Uterus (tissue), 4 donors: ENCODE measurements at places on chromosomes 2 and 18. TPM values are rescaled to one million over a fixed set of nuclear protein-coding genes. Genes with fewer than 3 reads are reported as not detected.

The ALPP gene
- not detected for total RNA-seq

The YIPF4 gene
- 5.9 TPM for total RNA-seq

The ANKRD30B gene
- total RNA-seq: not detected

The ATP6V1C2 gene
- not detected for total RNA-seq

- H3K27ac ChIP-seq: no peak overlapping the region
- H3K27me3 ChIP-seq: peaks cover 11% of the 10 kb centered on the region
- no peak overlapping the region for H3K4me3 ChIP-seq
- H3K36me3 ChIP-seq: no peaks in the 10 kb centered on the region
- no peaks in the 10 kb centered on the region for H3K4me1 ChIP-seq
- no peak for DNase-seq
Measured at GRCh38 chr2:218881744-218882460, 1.2 kb downstream of the WNT10A start.

DNA sequence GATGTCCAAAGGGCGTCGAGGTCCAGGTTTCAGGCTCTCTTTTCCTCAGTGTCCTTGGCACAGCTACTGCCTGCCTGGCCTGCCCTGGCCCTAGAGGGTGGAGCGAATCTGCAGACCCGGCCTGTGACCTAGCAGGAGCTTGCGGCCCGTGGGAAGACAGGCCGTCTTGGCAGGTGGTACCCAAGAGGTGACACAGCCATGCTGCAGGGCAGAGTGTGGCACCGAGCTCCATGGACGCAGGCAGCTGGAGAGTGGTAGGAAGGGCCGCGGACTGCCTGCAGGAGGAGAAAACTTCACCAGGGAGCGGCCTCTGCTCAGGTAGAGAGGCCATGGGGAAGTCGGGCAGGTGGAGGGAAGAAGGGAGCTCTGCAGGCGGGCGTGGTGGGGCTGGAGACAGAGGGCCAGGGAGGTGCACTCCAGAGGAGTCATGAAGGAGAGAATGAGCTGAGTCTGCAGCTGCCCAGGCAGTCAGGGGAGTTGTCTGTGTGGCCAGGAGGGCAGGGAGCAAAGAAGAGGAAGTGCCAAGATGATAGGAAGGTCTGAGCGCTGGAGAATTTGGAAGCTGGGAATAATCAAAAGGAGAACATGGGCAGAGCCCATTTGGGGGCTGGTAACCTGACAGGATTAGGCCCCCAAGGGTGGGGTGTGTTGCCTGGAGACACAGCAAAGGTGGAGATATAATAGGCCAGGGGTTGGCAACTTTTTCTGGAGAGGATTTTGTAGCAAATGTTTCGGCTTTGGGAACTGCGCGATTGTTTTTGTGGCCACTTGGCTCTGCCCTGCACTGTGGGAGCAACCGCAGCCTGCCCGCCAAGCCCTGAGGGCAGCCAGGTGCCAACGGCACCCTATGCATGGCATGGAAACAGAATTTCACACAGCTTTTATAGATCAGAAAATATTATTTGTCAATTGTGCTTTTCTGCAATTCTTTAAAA lies 154.4 kb upstream of the PXDN start:
- H3K36me3 ChIP-seq: no peaks in the 10 kb centered on the region
- no peaks in the 10 kb centered on the region for H3K4me1 ChIP-seq
- H3K4me3 ChIP-seq: no peak overlapping the region
- DNase-seq: no peak
- no peak overlapping the region for H3K27ac ChIP-seq

- no peak for DNase-seq
- no peak overlapping the region for H3K27ac ChIP-seq
- no peak overlapping the region for H3K4me3 ChIP-seq
- no peaks in the 10 kb centered on the region for H3K27me3 ChIP-seq
- H3K36me3 ChIP-seq: no peaks in the 10 kb centered on the region
- peaks cover 1% of the 10 kb centered on the region for H3K4me1 ChIP-seq
Measured at GRCh38 chr18:48838921-48839818, 111.6 kb downstream of the SMAD7 start.
